ENCODE measurements at places on chromosomes 5 and 9. TPM values are rescaled to one million over a fixed set of nuclear protein-coding genes. Genes with fewer than 3 reads are reported as not detected.
A peak's percentile ranks its signal among the peaks of the same experiment; 100 is the strongest.

- no peak within 1 kb of the TSS for H3K4me3 ChIP-seq
- H3K27ac ChIP-seq, result no peak within 1 kb of the TSS
- no peaks in the 10 kb centered on the region for H3K4me1 ChIP-seq
These were observed at the start of gene HAND1 for GRCh38 chr5:154478224-154478565. TSS of gene HAND1 (minus strand) at chr5:154478227. CDS start at chr5:154478008, 219 bp downstream.

- no peaks in the 10 kb centered on the region for H3K36me3 ChIP-seq
- H3K4me1 ChIP-seq, result no peaks in the 10 kb centered on the region
- H3K4me3 ChIP-seq, result no peak overlapping the region
- no peak overlapping the region for H3K27ac ChIP-seq
- no peaks in the 10 kb centered on the region for H3K27me3 ChIP-seq
These were observed 58.8 kb downstream of the COL27A1 start for GRCh38 chr9:114214181-114214580.

CDC42SE2 gene
- total RNA-seq, result 27.0 TPM

DNA sequence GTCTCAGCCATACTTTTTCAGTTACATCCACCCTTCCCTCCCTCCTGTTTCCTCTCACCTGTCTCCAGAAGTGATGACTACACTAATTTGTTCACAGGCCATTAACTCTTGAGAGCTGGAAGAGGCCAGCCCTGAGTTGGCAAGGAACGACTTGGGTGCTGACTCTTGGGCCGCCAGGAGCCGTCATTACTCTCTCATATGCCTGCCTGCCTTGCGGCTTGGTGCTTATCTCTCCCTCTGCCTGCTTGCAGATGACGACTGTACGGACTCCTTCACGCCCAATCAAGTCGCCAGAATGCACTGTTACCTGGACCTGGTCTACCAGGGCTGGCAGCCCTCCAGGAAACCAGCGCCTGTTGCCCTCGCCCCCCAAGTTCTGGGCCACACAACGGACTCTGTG, 66.1 kb downstream of the PAPPA start:
- no peaks in the 10 kb centered on the region for H3K4me1 ChIP-seq
- no peak overlapping the region for H3K4me3 ChIP-seq
- H3K27ac ChIP-seq, result no peak overlapping the region
- no peak for DNase-seq
- peaks cover 19% of the 10 kb centered on the region for H3K27me3 ChIP-seq
- H3K36me3 ChIP-seq, result no peaks in the 10 kb centered on the region

DNA sequence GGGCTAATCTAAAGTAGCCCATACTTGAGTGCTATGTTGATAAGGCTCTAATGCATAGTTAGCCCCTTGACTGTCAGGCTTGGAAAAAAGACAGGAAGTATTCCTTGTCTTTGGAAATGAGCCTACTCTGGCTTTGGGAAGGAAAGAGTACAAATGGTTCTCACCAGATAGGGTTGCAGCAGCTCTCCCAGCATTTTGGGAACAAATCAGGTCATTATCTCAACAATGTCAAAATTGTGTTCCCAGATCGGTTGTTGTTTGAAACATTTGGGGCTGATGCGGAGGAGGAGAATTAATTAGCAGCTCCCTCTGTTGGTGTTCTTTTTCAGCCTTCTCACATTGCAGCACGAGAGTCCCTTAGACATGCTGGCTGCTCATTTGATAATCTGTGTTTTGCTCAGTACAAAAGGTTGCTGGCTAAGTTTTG, 294.7 kb upstream of the DMRT1 start:
- H3K4me1 ChIP-seq, result no peaks in the 10 kb centered on the region
- H3K4me3 ChIP-seq, result no peak overlapping the region
- H3K27ac ChIP-seq, result no peak overlapping the region
- no peaks in the 10 kb centered on the region for H3K36me3 ChIP-seq

SPOCK1 gene
- total RNA-seq, result 0.27 TPM

NR2F1 gene
- total RNA-seq, result 51.2 TPM

GRCh38 chr5:152353001-152353400, 52.1 kb downstream of the NMUR2 start:
- no peaks in the 10 kb centered on the region for H3K27me3 ChIP-seq
- H3K4me3 ChIP-seq, result no peak overlapping the region
- no peaks in the 10 kb centered on the region for H3K4me1 ChIP-seq
- DNase-seq, result no peak

GRCh38 chr5:43773478-43773844, 170.5 kb downstream of the NNT start:
- no peaks in the 10 kb centered on the region for H3K36me3 ChIP-seq
- peaks cover 5% of the 10 kb centered on the region for H3K4me1 ChIP-seq
- DNase-seq, result peak; percentile 18
- H3K27me3 ChIP-seq, result no peaks in the 10 kb centered on the region
- H3K27ac ChIP-seq, result peak overlapping the region; percentile 7

GRCh38 chr5:179930788-179931473, 23.2 kb upstream of the TBC1D9B start:
- DNase-seq, result no peak
- H3K4me3 ChIP-seq, result no peak overlapping the region
- H3K36me3 ChIP-seq, result no peaks in the 10 kb centered on the region

DNA sequence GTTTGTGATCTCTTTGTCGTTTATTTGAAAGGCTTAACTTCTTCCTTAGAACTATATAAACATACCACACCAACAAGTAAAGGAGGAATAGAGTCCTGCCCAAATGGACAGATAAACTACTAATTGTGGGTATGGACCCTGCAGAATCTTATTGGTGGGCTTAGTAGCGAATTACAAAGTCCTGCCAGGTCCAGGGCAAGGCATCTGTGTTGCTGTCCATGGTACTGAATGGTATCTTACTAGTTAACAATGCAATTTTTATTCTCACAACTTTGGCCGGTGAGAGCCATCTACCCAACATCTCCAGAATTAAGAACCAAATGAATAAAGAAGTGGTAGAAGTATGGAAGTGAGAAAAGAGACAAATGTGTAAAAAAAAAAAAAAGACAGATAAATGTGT, 1782.4 kb upstream of the WWC1 start:
- no peaks in the 10 kb centered on the region for H3K27me3 ChIP-seq
- H3K36me3 ChIP-seq, result no peaks in the 10 kb centered on the region
- no peak overlapping the region for H3K27ac ChIP-seq
- H3K4me3 ChIP-seq, result no peak overlapping the region
- DNase-seq, result no peak

DNA sequence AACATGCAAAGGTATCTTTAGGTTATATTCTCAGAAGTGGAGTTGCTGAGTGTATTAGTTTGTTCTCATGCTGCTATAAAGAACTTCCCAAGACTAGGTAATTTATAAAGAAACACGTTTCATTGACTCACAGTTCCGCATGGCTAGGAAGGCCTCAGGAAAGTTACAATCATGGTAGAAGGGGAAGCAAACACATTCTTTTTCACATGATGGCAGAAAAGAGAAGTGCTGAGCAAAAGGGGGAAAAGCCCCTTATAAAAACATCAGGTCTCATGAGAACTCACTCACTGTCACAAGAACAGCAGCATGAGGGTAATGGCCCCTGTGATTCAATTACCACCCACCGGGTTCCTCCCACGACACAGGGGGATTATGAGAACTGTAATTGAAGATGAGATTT, 163.6 kb upstream of the PRLR start:
- H3K27me3 ChIP-seq, result no peaks in the 10 kb centered on the region
- DNase-seq, result no peak
- H3K36me3 ChIP-seq, result no peaks in the 10 kb centered on the region
- H3K27ac ChIP-seq, result no peak overlapping the region

PCDHB9 gene
- 0.07 TPM for total RNA-seq

PCDHGB5 gene
- 0.15 TPM for total RNA-seq

CDH6 gene
- total RNA-seq, result 0.12 TPM

DNA sequence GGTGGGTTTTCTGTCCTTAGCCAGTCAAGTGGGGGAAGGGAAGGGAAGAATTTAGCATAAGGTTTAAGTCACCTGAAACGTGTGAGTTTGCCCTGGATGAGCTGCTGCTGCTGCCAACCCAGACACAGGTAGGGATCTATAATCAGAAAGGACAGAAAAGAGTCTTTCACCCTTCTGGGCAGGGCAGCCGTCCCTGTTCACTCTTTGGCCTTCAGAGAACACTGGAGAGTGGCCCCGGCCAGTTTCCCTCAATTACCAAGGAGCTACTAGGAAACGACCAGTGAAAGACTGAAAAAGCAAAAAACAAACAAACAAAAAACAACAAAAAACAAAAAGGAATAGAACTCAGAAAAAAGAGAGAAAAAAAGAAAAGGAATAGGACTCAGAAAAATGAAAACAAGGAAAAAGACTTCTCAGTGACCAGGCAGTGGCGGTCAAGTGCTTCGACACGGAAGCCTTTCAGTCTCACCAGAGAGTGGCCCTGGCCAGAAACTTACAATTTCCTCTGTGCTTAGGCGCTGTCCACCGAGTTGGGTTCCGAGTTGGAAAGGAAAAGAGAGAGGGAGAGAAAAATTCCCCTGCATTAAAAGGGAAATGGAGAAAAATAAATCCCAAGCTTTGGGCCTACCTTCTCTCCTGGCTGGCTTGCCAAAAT, 2.5 kb upstream of the GM2A start:
- H3K4me1 ChIP-seq, result peaks cover 3% of the 10 kb centered on the region
- no peaks in the 10 kb centered on the region for H3K27me3 ChIP-seq
- H3K36me3 ChIP-seq, result no peaks in the 10 kb centered on the region
- no peak overlapping the region for H3K4me3 ChIP-seq
- no peak for DNase-seq

SPATA31D4 gene
- total RNA-seq, result not detected

PHF24 gene
- total RNA-seq, result 0.47 TPM

GRCh38 chr9:121574774-121575519, 75.3 kb upstream of the GGTA1 start:
- no peak overlapping the region for H3K4me3 ChIP-seq
- no peak for DNase-seq
- H3K4me1 ChIP-seq, result no peaks in the 10 kb centered on the region
- no peaks in the 10 kb centered on the region for H3K36me3 ChIP-seq
- H3K27ac ChIP-seq, result no peak overlapping the region

- H3K36me3 ChIP-seq, result no peaks in the 10 kb centered on the region
- H3K27ac ChIP-seq, result no peak overlapping the region
- H3K4me1 ChIP-seq, result no peaks in the 10 kb centered on the region
- peaks cover 66% of the 10 kb centered on the region for H3K27me3 ChIP-seq
These were observed 30.0 kb upstream of the GAS1 start for GRCh38 chr9:86977205-86977835.

DNA sequence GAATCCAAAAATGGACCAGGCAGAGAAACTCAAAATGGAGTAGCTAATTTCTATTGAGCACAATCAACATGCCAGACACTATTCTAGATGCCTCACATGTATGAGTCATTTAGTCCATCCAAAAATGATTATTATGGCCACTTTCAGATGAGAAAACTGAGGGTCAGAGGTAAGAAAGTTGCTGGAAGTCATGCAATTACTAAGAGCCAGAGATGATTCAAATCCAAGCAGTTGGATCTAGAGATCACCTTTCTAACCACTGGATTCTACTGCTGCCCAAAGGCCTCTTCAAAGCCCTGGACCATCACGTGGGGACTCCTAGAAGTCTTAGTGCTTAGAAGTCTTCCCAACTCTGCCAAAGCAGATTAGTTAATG, 51.8 kb upstream of the HMHB1 start:
- no peaks in the 10 kb centered on the region for H3K27me3 ChIP-seq
- no peak for DNase-seq
- H3K4me1 ChIP-seq, result no peaks in the 10 kb centered on the region

GRCh38 chr5:79509244-79509885, 4.6 kb downstream of the HOMER1 start:
- peaks cover 19% of the 10 kb centered on the region for H3K4me1 ChIP-seq
- H3K4me3 ChIP-seq, result no peak overlapping the region
- H3K36me3 ChIP-seq, result no peaks in the 10 kb centered on the region
- H3K27me3 ChIP-seq, result no peaks in the 10 kb centered on the region

GRCh38 chr5:145984072-145984471, 47.7 kb downstream of the SH3RF2 start:
- H3K27ac ChIP-seq, result no peak overlapping the region
- H3K27me3 ChIP-seq, result no peaks in the 10 kb centered on the region
- no peak for DNase-seq

CCDC152 gene
- total RNA-seq, result not detected

DNA sequence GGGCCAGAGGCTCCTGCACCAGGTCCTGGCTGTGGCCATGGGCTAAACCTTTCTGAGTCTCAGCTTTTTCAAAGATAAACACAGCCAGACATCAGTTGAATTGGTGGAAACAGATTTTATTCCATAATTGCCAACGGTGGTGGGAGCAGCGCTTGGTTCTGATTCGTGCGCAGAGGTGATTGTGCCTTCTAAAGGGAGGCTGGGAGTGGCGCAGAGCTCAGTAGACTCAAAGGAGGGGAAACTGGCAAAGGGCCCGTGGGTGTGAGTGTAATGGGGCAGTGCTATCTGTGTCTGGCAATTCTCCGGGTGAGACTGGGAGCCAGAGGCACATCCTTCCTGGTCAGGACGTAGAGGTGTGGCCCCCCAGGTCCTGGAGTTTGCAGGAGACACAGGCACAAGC, 169.4 kb upstream of the PPP1R26 start:
- H3K27ac ChIP-seq, result no peak overlapping the region
- DNase-seq, result no peak
- H3K4me1 ChIP-seq, result no peaks in the 10 kb centered on the region
- no peak overlapping the region for H3K4me3 ChIP-seq
- H3K27me3 ChIP-seq, result peaks cover 34% of the 10 kb centered on the region

DNA sequence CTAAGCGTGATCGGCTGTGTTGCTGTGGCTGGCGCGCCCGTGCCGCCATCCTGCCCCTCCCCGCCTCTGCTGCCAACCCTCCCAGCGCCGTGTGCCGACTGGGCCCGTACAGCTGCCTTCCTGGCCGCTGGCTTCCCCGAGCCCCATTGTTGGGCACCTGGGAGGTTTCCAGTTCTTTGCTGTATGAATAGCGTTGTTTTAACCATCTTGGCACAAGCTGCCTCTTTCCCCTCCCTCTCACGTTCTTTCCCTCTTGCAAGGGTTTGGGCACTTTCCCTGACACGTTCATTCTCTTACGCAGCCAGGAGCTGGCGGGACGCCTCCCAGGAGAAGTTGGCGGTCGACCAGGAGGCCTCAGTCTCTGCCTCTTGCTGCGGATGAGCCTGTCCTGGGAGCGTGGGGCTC, 43.1 kb upstream of the RXRA start:
- DNase-seq, result no peak
- peaks cover 4% of the 10 kb centered on the region for H3K4me1 ChIP-seq
- no peaks in the 10 kb centered on the region for H3K36me3 ChIP-seq
- no peak overlapping the region for H3K4me3 ChIP-seq
- no peaks in the 10 kb centered on the region for H3K27me3 ChIP-seq

DNA sequence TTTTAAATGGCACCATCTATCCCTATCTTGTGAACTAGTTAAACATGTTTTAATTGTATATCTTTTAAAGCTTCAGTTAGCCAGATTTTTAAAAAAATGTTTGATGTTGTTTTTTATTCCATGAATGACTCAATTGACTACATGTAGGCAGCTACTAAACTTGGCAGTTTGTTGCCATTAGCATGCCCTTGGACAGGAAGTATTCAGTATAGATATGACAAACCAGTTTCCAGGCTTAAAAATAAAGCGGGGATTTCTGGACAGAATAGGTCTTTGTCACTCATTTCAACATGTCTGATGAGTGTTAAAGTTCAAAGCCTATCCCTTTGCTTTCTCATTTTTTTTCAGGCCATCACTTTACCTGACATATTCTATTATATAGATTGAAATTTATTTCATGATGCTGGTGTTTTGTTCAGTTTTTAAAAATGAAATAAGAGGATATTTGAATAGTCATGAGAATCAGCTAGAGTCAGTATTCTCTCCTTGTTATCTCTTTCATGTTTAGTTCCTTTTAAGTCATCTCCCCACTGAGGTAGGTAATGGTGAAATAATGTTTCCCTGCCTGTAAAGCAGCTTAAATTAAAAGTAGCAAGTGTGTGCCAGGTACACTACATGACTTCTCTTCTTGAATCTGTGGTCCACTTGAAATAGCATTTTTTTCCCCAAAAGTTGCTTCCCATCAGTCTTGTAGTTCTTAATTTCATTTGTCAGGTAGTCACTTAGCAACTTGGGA, 11.9 kb downstream of the TNFAIP8 start:
- H3K4me3 ChIP-seq, result no peak overlapping the region
- H3K27me3 ChIP-seq, result no peaks in the 10 kb centered on the region
- no peaks in the 10 kb centered on the region for H3K36me3 ChIP-seq

Measured in HCT116 (cell line).